ENCODE measurements at places on chromosomes 4 and X. TPM values are rescaled to one million over a fixed set of nuclear protein-coding genes. Genes with fewer than 3 reads are reported as not detected.
A peak's percentile ranks its signal among the peaks of the same experiment; 100 is the strongest.

DNA sequence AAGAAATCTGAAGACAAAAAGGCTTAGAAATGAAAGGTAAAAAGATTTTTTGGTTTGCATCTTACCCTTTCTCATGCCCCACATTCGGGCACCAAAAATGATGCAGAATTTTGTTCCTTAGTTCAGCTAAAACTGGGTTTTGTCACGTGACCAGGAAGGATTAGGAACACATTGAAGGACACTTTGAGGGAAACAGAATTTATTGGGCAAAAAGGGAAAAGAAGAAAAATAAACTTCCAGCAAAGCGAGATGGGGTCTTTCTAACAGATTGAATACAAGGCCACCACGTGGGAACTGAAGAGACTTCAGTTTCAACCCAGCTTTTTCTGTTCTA is 81.3 kb upstream of the SMARCA5 start:
- DNase-seq, result no peak

DNA sequence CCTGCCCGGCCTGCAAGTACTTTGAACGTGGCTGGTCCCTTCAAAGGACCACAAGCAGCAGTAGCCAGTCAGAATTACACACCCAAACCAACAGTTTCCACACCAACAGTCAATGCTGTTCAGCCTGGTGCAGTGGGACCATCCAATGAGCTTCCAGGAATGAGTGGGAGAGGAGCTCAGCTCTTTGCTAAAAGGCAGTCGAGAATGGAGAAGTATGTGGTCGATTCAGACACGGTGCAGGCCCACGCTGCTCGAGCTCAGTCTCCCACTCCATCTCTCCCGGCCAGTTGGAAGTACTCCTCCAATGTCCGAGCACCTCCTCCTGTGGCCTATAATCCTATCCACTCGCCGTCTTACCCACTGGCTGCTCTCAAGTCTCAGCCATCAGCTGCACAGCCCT is 104.4 kb upstream of the MYOZ2 start:
- DNase-seq, result no peak

CXCL3 gene
- total RNA-seq, result 5.5 TPM

USP17L27 gene
- total RNA-seq, result not detected

DNA sequence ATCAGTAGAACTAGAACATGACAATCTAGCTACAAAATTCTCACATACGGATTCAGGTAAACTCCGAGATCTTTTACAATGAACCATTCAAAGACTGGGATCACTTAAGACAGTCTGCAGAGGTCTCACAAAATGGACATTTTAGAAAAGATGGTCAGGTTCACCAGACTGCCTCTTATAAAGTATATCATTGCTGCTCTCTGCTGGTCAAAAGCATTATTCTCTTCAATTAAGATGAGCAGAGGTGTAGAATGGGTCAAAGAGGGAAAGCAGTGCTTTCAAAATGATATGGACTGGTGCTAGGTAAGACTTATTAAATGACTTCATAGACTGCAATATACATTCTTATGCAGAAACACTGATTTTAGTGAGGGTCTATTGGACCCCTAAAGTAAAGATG is 434.7 kb downstream of the PACRGL start:
- DNase-seq, result peak; percentile 44

DNA sequence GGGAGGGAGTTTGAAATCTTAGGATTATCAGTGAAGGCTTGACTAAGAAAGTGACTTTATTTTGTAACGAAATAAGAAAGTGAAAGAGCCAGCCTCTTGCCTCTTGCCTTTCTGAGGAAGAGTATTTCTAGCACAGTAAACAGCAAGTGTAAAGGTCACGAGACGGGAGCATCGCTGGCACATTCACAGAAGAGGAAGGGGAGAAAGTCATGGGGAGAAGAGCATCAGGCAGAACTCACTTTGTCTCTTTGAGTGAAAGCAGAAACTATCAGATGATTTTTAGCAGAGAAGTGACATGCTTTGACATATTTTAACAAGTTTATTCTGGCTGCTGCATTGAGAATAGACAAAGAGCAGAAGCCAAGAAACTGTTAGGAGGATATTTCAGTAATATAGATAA is 313.8 kb downstream of the CAMK2D start:
- DNase-seq, result no peak

- DNase-seq, result no peak
Measured at GRCh38 chr4:93501946-93502345, 326.6 kb upstream of the ATOH1 start.

OFD1 gene
- total RNA-seq, result 5.9 TPM

MAOA gene
- 9.3 TPM for total RNA-seq

- DNase-seq, result peak; percentile 73
Measured at GRCh38 chr4:55172694-55173287, 47.4 kb upstream of the KDR start.

DNA sequence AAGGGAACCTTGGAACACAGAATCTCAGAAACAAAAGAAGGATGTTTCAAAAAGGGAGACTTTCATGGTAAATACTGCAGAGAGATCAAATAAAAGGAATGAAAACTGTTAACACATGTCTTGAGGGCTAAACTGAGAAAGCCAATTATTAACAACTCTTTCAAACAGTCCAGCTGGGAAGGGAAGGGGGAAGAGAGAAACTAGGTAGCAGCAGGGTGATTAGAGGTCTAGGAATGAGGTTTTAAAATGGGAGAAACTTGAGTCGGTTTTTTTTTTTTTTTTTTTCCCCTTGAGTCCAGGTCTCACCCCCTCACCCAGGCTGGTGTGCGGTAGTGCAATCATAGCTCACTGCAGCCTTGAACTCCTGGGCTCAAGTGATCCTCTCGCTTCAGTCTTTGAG is 4.3 kb downstream of the BCLAF3 start:
- DNase-seq, result no peak

DNA sequence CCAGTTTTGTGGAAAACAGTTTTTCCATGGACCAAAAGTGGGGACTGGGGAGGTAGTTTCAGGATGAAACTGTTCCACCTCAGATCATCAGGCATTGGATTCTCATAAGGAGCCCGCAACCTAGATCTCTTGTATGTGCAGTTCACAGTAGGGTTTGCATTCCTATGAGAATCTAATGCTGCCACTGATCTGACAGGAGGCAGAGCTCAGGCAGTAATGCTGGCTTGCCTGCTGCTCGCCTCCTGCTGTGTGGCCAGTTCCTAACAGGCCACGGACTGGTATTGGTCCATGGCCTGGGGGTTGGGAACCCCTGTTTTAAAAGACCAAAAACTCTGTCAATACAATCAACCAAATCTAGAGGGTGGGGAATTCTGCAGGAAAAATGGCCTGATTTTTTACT is 100.0 kb upstream of the EOLA2 start:
- no peak for DNase-seq

DNA sequence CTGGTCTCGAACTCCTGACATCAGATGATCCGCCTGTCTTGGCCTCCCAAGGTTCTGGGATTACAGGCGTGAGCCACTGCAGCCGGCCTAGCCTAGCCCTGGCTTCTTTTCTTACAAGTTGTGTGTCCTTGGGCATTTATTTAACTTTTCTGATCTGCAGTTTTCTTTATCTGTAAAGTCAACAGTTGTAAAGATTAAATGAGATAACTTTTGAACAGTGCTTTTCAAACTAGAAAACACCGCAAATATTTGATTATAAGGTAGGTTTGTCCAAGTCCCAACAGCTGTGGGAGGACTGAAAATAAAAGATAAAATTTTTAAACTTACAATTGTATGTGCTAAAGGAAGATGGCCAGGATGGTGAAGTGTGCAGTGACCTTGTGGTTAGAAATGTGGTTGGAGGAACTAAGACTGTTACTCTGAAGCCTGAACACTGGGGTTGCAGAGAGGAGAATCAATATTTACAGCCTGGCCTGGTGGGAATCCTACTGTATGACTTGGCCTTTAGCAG is 44.8 kb downstream of the GSX2 start:
- peak; percentile 32 for DNase-seq

TLR8 gene
- not detected for total RNA-seq

- no peak for DNase-seq
Measured at GRCh38 chr4:119035951-119036737, 99.5 kb upstream of the MYOZ2 start.

DNA sequence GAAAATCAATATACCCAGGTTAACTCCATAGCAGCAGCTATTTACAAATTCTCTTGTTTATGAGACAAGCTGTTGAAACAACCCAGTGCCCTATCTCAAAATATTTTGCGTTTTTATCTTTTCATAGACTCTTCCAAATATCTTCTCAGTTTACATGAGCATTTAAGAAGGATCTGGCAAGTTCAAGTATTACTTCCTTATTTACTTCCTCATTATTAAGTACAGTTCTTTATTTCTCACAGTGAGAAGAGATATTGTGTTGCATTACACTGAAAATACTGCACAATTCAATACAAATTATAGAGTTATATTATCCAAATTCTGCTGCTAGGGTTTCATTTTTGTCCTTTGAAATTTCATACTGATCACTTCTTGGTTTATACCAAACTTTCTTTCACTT is 43.6 kb upstream of the UCP1 start:
- no peak for DNase-seq

DNA sequence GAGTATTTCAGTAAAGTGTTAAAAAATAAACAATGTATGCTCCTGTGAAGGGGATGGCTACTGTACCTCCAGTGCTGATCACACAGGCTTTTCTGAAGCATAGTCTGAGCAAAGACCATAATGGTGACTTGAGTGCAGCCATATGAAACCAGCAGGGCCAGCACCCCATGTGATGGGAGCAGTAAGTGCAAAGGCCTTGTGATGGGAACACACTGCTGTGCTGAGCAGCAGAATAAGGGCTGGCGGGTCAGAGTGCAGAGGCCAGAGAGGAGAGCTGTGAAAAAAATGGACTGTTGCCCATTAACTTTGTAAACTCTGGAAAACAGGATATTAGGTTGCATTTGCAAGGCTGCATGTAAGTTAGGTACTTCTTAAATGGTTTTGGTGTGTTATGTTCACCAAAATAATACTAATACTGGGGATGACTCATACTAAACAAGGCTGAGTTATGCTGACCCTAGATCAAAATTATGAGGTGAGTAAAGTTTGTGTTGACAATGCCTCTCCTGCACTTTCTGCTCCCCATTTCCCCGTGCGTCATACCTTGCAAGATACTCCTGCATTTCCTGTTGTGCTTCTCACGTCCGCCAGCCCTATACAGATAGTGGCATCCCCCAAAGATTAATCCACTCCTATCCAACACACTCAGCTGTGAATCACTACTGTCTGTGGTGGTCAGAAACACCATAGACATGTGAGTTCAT is 67.0 kb upstream of the FAM9A start:
- peak; percentile 92 for DNase-seq

- no peak for DNase-seq
Measured at GRCh38 chrX:66021401-66021764, 18.5 kb downstream of the VSIG4 start.

TRPC5OS gene
- total RNA-seq, result not detected

DNA sequence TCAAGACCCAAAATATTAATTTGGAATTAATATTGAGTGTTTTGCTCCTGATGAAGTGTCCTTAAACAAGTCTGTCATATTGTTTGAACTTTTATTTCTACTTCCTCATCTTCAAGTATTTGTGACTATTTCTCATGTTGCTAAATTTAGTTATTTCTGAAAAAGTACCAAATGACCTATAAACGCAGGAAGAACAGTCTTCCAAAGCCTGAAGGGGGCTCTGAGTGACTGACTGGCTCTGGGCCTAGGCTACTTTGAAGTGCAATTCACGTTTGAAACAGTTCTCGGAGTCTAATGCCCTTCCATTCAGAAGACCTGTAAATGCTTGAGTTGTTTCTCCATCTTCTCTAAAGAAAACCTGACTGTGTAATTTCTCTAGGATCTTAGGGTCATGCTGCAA is 26.5 kb downstream of the GALNT7 start:
- DNase-seq, result no peak

STK32B gene
- 0.37 TPM for total RNA-seq

QDPR gene
- 31.5 TPM for total RNA-seq

- DNase-seq, result no peak
Measured at GRCh38 chr4:118351851-118352827, 664 bp downstream of the PRSS12 start.

DNA sequence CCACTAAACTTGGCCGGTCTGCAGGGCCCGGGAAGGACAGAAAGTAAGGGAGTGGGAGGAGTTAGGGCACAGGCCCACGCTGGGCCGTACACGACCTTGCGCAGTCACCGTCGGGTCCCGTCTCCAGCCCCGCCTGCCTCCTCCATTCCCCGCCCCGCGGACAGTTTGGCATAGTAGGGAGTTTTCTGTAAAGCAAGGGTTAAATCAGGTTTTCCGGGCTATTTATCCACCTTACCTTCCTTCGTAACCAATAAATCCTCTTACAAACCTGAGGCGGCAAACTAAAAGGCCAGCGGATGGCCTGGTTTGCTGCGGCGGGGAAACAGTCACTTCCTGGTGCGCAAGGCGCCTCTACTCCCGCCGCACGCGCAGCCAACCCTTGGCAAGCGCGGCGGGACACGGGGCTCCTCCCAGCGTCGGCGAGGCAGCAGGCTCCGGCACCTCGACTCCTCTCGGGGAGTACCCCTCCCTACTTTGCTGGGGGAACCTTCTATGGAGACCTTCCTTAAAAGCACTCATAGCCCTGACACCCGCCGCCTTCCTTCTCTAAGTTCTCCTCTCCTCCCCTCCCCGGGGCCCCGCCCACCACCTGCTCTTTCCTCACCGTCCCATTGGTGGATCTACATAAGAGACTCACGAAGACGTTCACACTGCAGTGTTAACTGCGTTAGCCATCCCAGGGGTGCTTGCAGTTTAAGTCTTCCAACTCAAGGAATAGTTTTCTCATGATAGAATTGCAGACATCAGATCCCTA is at the start of gene TRMT2B:
Gene TRMT2B (minus strand): TSS at position 563 of the 754 bp plus-strand sequence. CDS start 9,822 bp downstream, outside the sequence.
- DNase-seq, result peak; percentile 79

SCML2 gene
- 5.9 TPM for total RNA-seq

GRCh38 chrX:124507246-124507645 is 160.9 kb downstream of the SH2D1A start:
- peak; percentile 49 for DNase-seq

TRPC3 gene
- 1.5 TPM for total RNA-seq

DNA sequence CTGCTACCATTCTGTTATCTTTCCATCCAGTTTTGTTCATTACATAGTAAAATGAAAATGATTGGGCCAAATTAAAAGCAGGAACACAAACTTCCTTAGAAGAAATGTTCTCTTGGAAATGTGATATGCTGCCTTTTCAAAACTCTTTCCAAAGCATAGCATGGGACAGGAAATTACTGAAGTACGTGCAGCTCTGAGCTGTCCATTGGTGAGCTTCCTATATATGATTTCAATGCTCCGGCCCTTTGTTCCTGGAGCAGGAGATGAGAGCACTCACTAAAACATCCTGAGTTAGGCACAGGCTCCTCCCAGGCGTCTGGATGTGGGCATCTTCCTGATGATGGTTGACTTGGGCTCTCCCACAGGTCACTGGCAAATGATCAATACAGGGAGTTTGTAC is 33.0 kb upstream of the ANXA3 start:
- DNase-seq, result peak; percentile 50

MGARP gene
- total RNA-seq, result not detected

MXRA5 gene
- total RNA-seq, result not detected

DNA sequence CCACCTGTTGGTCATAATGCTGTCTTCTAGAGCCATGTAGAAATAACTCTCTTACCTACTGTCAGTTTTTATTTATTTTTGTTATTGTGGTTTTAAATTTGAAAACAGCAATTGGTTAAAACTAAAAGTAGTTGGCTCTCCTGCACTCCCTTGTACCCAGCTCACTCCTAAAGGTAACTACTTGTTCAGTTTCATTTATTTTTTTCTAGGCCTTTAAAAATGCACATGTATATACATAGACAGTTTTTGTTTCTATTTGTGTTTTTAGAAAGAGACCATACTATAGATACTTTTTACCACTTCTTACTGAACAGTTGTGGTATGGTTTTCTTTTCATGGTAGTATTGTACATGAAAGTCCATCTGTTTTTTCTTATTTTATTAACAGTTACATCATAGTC is 16.8 kb downstream of the SMAD1 start:
- DNase-seq, result no peak

GRCh38 chrX:147679356-147680005 is 232.2 kb upstream of the FMR1 start:
- DNase-seq, result no peak

GRCh38 chr4:73662709-73663546 is 42.7 kb upstream of the RASSF6 start:
- peak; percentile 69 for DNase-seq
